ENCODE measurements at places on chromosomes 4 and X.

DNA sequence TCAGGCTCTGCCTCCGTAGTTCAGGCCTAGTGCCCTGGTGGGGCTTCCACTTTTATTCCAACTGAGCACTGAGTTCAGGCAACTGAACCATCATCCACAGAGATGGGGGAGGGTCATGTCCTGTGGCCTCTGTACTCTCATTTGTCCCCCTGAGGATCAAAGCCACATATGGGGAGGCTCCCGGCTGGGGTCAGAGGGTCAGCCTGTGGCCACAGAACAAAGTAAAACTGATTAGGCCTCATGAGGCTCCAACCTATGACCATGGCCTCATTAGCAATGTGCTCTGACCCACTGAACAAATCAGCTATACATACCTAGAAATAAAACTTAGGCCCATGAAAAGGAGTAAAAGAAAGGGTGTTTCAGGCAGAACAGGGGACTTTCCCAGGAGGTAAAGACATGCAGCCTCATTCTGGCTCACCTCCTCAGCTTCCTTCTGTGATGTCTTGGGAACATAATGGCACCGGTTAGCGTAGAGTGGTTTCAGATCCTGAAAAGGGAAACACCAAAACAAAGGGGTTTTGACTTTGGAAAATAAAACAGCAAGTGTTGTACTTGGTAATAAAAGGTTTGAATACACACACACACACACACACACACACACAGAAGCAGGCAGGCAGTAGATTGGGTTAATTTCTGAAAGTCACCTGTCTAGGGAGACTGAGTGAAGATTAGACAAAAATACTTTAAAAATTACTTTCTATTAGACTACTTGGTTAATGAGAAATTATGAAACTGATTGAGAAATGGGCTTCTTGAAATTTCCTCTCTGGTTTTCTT, 24.3 kb downstream of the TMEM255A start:
- ATAC-seq, result no peak

DNA sequence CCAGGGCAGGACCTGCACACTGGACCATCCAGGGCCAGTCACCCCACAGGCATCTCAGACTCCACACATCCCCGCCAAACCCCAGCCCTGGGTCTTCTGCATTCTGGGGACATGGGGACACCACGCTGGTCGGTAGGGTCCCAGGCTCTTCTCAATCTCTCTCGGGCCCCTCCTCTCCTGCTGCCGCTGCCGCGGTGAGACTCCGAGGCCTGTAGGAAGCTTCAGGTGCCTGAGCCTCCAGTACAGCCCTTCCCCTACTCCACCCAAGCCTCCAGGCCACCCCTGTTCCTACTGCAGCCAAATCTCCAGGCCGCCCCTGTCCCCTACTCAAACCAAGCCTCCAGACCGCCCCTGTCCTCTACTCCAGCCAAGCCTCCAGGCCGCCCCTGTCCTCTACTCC, 5.5 kb upstream of the ASMT start:
- ATAC-seq, result no peak

DNA sequence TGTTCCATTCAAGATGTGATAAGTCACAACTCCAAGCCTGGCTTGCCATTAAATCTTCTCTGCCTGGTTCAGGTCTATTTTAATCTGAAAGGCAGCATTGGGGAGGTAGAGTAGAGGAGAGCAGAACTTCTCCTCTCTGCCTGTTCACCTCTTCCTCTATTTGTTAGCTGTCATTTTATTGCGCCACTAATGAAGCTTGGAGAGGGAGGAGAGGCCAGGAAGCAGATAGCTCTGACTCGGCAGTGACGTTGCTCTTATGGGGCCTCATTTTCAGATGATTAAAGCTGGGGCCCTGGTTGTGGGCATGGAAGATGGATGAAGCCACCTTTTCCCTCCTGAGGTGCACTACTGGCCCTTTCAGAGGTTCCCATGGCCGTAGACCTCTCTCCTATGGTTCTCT, 207.3 kb downstream of the MID1IP1 start:
- ATAC-seq, result no peak

GRCh38 chr4:48653217-48654014, 126.7 kb downstream of the FRYL start:
- peak; percentile 96 for ATAC-seq

- peak; percentile 58 for ATAC-seq
Measured at GRCh38 chr4:76948443-76949275, 893 bp upstream of the SEPTIN11 start.

- no peak for ATAC-seq
Measured at GRCh38 chr4:70614184-70614555, 14.4 kb upstream of the ENAM start.

GRCh38 chrX:68568136-68568535, 69.3 kb downstream of the YIPF6 start:
- ATAC-seq, result no peak

GRCh38 chr4:124018383-124019317, 622.1 kb downstream of the SPRY1 start:
- peak; percentile 93 for ATAC-seq

GRCh38 chr4:166064721-166065120, 191.7 kb downstream of the TLL1 start:
- ATAC-seq, result no peak

- ATAC-seq, result peak; percentile 57
Measured at GRCh38 chr4:82352825-82353366, 20.9 kb downstream of the HNRNPD start.

GRCh38 chrX:46628460-46629371, 55.2 kb downstream of the CHST7 start:
- ATAC-seq, result no peak

GRCh38 chr4:20829617-20830357, 129.5 kb downstream of the PACRGL start:
- no peak for ATAC-seq

- ATAC-seq, result no peak
Measured at GRCh38 chr4:94545296-94545695, 93.6 kb downstream of the PDLIM5 start.

DNA sequence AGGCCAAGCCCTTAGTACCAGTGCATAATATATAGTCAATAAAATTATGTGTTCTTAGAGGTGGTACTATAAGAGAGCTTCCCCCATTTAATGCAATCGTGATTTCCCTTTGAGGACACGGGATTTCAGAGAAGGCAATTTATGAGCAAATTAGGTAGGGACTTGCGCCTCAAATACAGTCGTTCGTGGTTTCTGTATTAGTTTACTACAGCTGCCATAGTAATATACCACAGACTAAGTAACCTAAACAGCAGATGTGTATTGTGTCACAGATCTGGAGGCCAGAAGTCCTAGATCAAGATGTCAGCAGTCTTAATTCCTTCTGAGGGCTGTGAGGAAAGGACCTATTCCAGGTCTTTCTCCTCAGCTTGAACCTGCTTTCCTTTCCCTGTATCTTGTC, 1.5 kb upstream of the PUDP start:
- ATAC-seq, result no peak

DNA sequence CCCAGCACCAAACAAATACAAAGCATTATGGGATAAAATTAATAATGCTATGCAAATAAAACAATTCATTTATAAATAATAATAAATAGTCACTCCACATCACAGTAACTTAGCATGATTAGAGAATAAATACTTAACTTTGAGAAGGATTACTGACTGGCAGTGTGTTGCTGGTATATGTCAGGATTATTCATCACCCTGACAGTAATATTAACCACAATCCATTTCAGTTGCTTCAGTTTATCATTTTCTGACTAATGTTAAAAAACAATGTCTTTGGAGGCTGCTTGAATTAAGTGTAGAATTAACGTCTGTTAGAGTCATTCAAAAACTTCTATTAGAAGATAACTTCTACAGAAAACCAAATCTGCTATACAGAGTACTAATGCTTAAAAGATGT, 124.1 kb upstream of the MAB21L2 start:
- no peak for ATAC-seq

DNA sequence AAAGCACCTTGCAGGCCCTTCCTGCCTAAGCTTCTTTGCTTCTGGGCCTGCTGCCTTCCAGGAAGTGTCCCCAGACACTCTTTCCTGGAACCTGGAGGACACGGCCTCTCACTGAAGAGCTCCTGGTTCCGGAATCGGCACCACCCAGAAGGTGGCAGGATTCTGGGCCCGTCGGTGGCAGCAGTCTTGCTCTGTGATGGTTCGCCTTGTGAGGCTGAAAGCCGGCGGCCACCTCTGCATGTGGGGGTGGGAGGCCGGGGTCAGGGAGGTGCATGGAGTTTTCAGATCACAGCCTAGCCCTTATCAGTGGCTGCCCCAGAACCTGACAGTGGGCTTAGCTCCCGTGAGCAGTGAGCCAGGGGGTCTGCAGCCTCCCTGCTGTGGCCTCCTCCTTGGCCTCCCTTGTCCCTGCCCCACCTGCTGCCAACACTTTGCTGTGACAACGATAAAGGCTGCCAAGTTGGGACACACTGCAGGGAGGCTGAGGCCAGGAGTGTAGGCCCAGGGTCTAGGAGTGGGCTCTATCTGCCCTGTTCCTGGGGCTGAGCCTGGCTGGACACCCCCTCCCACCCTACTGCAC, 30.8 kb upstream of the GPR78 start:
- no peak for ATAC-seq
